KBM-7 (cell line): ENCODE measurements at places on chromosomes 7 and 10.
A peak's percentile ranks its signal among the peaks of the same experiment; 100 is the strongest.

GRCh38 chr10:15453457-15453856 lies 82.4 kb upstream of the FAM171A1 start:
- DNase-seq: no peak

- peak; percentile 9 for DNase-seq
Observed at GRCh38 chr7:129187681-129188371, 607 bp upstream of the SMO start.

DNA sequence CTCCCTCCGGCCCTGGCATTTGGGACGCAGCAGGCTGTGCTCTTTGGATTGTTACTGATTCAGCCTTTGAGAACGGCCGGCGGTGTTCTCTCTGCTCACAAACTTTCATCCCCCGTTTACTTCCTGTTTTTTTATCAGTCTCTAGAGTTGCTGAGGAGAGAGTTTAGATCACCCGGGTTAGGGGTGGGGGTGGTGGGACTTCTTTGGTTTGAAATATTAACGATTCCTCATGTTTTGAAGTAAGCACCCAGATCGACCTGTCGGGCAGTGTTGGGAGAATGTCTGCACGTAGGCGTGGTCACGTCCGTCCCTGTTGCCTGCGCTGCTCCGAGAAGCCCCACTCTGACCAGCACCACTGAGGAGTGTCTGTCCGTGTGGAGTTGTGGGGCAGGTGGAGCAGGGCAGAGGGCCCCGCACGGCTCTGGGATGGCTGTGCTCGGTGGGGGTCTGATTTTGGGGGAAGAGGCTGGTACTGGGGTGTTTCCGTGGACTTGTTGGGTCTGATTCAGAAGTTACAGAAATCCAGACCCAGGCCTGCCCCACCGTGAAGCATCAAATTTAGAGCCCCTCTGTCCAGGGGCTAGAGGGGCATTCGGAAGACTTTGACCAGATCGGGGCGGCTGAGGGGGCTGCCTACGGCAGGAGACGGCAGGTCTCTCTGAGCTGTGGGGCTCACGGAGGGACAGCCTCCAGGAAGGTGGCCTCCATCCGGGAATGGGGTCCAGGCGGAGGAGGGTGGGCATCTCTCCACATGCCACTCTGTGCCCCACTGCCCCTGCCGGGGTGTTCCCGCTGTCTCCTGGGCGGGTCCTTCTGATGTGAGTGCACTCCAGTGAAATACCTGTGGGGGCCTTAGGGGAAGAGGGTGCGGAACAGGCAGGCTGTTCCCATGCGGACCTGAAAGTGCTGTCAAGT lies 7.4 kb downstream of the INPP5A start:
- DNase-seq: peak; percentile 80

GRCh38 chr7:7125963-7126362 lies 56.4 kb upstream of the C1GALT1 start:
- no peak for DNase-seq

GRCh38 chr7:1673581-1674118 lies 3.6 kb downstream of the ELFN1 start:
- no peak for DNase-seq

DNA sequence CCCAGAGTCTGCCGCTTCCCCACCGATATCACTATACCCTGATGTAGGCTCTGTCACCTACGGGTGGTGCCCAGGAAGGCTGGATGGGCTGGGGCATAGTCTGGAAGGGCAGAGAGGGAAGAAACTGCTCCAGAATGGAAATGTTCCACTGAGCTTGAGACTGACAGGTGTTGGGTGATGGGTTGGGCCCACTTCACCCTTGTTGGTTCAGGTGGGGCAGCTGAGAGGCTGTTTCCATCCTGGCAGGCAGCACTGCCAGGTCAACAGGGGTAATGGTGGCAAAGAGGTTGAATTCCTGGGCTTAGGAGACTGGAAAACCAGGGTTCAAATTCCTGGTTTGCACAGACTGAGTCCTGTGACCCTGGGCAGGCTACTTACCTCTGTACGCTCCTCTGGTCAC lies 28.5 kb upstream of the FRAT2 start:
- no peak for DNase-seq

GRCh38 chr7:140435252-140435895 lies 31.5 kb downstream of the RAB19 start:
- DNase-seq: no peak

DNA sequence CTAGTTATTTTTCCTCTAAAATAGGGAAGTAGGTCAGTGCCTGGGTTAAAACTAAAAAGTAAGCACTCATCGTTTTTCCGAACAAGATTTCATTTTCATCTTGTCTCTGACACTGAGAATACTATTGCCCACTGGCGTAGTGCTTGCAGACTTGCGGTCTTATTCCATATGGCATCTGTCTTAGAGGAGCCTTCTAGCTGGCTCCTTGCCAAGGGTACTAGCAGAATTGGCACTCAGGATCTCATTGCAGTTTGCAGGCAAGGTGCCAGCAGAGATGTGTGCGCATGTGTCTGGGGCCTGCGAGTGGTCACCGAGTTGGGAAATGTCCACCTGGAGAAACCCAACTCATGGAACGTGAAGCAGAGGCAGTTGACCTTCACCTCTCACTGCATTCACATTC lies 143.4 kb downstream of the CELF2 start:
- no peak for DNase-seq

- peak; percentile 75 for DNase-seq
Observed at GRCh38 chr7:100483090-100483721, 521 bp upstream of the NYAP1 start.

GRCh38 chr7:22944022-22944421 lies 69.9 kb downstream of the HYCC1 start:
- no peak for DNase-seq
